Ureter (tissue), 1 donor: ENCODE measurements at places on chromosomes 3 and 15.
A peak's percentile ranks its signal among the peaks of the same experiment; 100 is the strongest.

- DNase-seq: no peak
Observed at GRCh38 chr3:134797741-134798451, 2.8 kb downstream of the EPHB1 start.

- peak; percentile 55 for DNase-seq
Observed at GRCh38 chr3:12545473-12545791, at the start of gene MKRN2OS. MKRN2OS (minus strand) TSS chr3:12545499; CDS start chr3:12545464, 35 bp downstream.

GRCh38 chr3:181698263-181698954 is 13.3 kb upstream of the SOX2 start:
- DNase-seq: no peak

DNA sequence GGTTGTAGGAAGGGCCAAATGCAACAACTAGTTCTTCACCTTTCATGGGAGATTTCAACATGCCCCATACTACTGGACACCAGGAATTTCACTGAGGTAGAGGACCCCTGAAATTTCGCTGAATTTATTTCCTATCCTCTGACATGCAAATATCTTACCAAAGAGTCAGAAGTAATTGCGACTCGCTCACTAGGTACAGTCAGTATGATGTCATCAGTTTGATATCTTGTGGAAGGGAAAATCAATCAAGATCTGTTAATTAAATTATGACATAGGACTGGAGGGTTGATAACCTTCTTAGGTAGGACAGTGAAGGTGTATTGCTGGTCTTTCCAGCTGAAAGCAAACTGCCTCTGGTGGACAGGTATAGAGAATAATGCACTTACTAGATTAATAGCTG is 74.9 kb upstream of the TNIK start:
- DNase-seq: no peak

DNA sequence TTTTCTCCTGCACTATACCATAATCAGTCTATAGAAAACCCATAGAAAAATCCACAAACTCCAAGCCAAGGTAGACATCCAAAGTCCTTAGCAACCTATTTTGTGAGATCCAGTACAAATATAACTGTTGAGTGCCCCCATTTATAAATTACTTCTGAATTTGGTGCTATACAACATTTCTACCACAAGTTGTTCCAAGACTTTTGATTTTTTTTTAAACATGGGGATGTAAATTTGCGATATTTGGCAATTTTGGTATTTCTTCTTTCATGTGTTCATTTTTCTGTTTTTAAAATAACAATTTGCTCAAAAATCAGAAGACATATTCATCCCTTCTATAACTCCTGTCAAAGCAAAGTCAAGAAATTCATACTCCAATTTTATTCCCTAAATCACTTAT is 763.8 kb downstream of the ROBO1 start:
- DNase-seq: no peak

DNA sequence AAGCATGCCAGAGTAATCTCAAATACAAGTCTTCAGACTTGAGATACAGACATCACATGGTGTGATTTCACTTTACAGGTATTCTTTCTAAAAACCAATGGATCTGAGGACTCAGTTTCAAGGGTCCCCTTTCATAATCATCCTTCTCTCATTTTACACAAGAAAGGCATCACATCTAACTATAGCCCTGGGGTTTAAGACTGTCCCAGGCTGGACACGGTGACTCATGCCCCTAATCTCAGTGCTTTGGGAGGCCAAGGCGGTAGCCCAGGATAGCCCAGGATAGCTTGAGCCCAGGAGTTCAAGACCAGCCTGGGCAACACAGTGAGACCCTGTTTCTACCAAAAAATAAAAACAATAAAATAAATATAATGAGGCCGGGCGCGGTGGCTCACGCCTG is 36.4 kb downstream of the UBP1 start:
- DNase-seq: no peak

GRCh38 chr15:67157521-67158252 is 92.3 kb downstream of the SMAD3 start:
- DNase-seq: no peak

- DNase-seq: no peak
Observed at GRCh38 chr15:58981808-58982475, 5.5 kb upstream of the RNF111 start.

DNA sequence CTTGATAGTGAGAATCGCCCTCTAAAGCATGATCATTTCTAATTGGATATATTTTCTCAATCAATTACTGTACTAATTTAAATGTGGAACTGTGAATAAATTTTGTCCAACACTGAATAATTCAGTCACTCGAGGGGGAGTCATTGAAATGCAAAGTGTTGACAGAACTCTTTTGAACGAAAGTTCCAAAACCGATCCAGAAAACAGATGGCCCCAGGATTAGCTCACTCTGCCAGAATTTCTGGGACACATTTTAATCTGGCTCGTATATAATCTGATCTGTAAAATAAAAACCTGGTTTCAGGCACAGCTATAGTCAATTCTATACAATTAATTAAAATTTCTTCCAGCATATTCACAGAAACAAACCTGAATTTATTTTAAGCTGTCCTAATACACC is 580.4 kb downstream of the ROBO1 start:
- DNase-seq: no peak

DNA sequence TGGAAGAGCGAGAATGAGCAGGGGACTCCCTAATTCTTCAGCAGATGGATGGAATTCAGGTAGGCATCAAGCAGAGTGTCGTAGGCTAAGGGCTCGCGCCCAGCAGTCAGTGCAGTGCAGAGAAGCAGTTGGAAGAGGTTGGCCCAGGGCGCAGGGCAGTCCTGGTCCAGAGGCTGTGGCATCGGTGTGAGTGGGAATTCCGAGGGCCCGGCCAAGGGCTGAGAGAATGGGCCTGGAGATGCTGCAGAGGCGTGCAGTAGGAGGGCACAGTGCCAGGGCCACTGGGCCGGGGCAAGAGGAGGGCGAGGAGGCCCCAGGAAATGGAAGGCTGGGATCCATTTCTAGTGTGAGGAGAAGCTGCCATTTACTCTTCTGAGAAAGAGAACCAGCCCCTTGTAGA is 74.4 kb downstream of the AAGAB start:
- DNase-seq: no peak

DNA sequence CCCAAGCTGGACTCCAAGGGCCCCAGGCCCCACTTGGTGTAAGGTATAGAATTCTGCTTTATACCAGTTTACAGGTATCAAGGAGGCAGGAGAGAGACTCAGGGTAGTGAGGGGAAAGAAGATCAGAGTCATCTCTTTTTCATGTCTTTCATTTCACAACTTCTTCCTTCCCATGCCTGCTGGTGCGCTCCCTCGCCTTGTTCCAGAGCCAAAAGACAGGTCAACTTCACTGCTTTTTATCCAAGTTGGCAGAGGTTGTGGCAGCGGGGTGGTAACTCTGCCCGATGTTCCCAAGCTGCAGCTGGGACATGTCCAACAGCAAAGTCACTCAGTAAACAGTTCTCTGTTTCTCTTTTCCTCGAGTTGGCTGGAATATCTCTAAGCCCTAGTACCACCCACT is 86.3 kb upstream of the TCF12 start:
- DNase-seq: peak; percentile 53

- no peak for DNase-seq
Observed at GRCh38 chr3:61520966-61521628, 40.3 kb upstream of the PTPRG start.

GRCh38 chr3:129386984-129387383 is 41.5 kb downstream of the EFCAB12 start:
- no peak for DNase-seq

- no peak for DNase-seq
Observed at GRCh38 chr15:39692356-39693327, 90.0 kb downstream of the FSIP1 start.

GRCh38 chr3:64488939-64489338 is 198.9 kb downstream of the ADAMTS9 start:
- no peak for DNase-seq

DNA sequence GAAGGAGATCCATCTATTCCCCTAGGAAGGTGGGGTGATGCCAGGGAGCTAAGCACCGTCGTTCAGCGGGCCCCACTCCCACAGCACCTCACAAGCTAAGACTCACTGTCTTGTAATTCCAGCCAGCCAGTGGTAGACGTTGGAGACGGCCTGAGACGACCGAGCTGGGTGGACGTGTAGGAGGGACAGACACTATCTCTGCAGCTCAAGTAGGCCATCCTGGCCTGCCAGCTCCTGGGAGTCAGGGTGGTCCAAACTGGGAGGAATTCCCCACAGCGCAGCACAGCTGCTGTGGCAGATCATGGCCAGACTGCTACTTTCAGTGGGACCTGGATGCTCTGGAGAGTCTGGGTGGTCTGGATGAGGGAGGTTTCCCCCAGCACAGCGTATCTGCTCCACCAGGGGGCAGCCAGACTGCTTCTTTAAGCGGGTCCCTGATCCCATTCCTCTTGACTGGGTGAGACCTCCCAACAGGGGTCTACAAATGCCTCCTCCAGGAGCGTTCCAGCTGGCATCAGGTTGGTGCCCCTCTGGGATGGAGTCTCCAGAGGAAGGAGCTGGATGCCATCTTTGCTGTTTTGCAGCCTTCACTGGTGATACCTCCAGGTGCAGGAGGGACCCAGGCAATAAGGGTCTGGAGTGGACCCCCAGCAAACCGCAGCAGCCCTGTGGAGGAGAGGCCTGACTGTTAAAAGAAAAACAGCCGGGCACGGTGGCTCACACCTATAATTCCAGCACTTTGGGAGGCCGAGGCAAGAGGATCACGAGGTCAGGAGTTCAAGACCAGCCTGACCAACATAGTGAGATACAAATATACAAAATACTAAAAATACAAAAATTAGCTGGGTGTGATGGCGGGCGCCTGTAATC is 27.6 kb downstream of the GNB5 start:
- no peak for DNase-seq

- DNase-seq: no peak
Observed at GRCh38 chr3:6965881-6966280, 105.0 kb downstream of the GRM7 start.

- DNase-seq: no peak
Observed at GRCh38 chr3:143170074-143170473, 50.5 kb downstream of the CHST2 start.

DNA sequence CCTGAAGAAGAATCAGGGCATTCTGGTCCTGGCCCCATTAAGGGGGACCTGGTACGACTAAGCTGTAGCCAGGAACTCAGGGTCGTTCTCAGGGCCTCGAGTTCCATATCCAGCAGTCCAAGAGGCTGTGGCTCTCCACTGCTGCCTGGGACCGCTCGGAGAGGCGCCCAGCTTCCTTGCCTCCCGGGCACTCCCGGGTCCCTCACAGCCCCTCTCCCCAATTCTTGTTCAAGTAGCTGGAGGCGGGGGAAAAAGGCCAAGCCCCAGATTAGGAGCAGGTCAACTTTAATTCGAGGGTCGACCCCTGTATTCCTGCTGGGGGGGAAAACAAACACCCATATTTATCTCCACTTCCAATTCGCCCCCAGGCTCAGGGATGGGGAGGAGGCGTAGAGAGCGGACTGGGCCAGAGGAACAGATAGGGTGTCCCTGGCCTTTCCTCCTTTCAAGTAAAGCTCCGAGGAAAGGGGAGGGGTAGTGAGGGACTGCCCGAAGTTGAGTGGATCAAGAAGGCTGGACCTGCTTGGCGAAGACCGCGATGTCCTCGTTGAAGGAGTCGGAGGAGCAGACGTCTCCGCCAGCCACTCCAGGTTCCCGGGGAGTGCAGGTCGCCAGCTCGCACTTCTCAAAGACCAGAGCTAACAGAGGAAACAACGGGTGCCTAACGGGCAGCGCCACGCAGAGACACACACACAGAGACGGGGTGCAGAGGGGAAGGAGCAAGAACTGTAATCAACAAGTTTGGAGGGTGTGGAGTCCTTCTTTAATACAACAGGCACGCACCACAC is 4.4 kb downstream of the MEIS2 start:
- no peak for DNase-seq

DNA sequence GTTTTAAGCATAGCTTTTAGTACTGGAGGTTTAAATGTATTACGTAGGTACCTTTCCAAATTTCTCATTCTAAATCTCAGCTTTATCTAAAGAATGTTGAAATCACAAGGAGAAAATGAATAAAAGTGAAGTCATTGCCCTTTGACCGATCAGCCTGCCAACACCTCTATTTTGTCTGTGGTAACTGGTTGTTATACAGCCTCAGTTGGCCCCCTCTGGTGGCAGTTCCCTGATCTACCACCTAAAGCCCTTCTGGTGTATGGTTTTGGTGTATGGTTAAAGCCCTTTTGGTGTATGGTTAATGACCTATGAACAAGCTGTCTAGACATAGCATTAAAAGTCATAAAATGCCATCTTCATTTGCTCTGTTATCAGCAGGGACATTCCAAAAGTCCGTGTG is 378.2 kb upstream of the AZI2 start:
- no peak for DNase-seq

DNA sequence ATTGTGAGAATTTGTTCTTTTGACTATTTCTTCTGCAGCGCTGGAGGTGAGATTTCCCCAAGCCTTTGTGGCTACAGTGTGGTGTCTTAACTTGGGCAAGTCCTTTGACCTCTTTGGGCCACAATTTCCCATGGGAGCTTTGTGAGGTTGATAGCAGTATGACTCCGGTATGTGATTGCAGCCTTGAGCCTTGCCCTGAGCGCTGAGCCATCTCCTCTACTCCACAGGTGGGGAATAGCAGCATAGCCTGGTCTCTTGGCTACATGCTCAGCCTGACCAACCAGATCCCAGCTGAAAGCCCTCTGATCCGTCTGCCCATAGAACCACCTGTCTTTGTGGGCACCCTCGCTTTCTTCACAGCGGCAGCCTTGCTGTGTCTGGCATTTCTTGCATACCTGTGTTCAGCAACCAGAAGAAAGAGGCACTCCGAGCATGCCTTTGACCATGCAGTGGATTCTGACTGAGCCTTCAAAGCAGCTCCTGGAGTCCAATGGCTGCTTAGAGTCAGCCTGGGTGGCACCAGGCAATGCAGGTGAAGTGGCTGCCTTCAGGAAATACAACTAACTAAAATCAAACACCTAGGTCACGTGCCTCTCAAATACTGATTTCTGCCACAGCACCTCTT is 30.0 kb upstream of the RPL14 start:
- DNase-seq: no peak

- DNase-seq: no peak
Observed at GRCh38 chr15:35279811-35280210, 194.7 kb upstream of the NANOGP8 start.

GRCh38 chr3:70180664-70181063 is 131.8 kb downstream of the MDFIC2 start:
- DNase-seq: no peak

GRCh38 chr3:90095811-90096210 is 988.4 kb downstream of the EPHA3 start:
- DNase-seq: no peak

DNA sequence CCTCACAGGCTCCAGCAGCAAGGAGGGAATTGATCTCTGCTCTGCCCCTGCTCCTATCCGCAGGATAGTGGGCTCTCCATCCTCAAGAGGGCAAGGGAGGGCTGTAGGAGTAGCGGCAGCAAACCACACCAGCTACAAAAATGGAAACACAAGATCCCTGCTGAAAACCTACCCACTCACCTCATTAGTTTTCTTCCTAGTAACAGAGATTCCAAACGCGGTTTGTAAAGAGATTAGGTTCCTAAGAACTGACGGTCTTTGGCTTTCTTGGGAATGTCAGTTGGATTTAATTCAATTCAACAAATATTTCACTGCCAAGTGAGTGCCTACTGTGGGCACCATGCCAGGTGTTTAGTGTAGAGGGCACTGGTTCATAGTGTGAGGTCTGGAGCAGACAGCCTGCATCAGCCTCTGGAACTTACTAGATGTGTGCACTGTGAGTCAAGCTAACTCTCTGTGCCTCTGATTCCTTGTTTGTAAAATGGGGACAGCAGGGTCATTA is 84.7 kb downstream of the MRPL46 start:
- DNase-seq: no peak

- DNase-seq: no peak
Observed at GRCh38 chr15:23566071-23566554, 639 bp downstream of the MKRN3 start.
